Natural killer cell treated with Interleukin-12 subunit alpha and Interleukin-12 subunit beta and Interleukin-15 and Interleukin-18, amount 100 ng/mL, for 72 hours (primary cell): ENCODE measurements at places on chromosomes 4 and X.

DNA sequence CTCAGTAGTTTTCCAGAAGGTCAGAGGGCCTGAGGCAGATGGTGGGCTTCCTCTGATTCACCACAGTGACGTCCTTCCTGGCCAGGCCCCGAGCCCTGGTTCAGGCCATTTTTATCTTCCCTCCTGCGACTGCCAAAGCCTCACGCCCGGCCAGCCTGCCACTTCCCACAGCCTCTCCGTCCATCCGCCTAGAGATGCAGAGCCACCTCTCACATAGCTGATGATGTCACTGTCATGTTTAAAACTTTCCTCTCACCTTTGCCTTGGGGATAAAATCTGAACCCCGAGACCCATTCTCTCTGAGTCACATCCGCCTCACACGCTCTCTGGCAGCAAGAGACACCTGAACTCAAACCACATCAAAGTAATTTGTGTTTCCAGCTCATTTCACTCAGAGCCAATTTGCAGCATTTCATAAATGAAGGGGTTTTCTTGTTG, 175.3 kb downstream of the QDPR start:
- DNase-seq = no peak

- peak; percentile 71 for DNase-seq
Observed at GRCh38 chrX:19886883-19887531, 393 bp downstream of the SH3KBP1 start.

GRCh38 chr4:7657545-7658297, 223.0 kb upstream of the PSAPL1 start:
- no peak for DNase-seq

DNA sequence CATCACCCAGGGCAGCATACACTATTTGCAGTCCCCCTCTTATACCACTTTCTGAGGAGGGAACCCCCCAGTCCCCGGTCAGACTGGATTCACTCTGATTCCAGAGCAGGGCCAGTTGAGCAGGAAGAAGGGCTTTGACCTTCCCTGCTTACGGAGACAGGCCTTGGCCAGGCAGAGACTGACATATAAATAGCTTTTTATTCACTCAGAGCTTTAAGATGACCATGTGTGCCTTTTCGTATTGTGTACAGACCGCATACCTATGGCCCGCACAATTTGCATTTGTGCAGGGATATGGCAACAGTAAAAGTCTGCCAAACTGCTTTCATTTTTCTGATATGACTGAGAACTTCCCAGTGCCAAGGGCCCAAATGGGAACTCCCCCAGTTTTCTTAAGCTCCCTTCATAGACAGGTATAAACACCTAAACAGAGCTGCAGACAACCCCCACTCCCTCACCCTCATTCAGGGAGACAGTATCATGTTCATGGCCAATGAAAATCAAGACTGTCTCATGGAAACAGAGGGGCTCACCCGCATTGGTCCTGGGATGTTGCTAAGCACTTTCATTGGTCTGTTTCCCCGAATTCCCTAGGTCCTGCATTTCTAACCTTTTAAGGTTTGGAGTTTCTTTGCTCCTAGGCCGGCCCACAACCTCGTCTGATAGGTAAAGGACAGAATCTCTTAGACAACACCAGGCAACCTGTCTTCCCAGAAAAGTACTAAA, 86.0 kb downstream of the RTL5 start:
- no peak for DNase-seq

DNA sequence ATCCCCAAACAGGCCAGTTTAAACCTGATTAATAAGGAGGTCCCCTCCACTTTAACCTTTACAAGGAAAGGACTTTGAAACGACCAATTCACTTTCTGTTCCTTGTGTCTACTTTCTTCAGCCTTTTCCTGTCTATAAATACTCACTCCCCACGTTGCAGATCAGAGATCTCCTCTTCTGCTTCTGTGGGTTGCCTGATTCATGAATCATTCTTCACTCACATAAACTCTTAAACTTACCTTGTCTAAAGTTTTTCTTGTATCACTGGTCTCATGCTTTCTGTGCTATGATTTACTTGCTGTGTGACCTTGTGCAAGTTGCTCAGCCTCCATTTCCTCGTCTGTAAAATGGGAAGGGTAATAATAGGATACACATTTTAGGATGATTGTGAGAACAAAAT, 236.1 kb downstream of the QDPR start:
- no peak for DNase-seq

DNA sequence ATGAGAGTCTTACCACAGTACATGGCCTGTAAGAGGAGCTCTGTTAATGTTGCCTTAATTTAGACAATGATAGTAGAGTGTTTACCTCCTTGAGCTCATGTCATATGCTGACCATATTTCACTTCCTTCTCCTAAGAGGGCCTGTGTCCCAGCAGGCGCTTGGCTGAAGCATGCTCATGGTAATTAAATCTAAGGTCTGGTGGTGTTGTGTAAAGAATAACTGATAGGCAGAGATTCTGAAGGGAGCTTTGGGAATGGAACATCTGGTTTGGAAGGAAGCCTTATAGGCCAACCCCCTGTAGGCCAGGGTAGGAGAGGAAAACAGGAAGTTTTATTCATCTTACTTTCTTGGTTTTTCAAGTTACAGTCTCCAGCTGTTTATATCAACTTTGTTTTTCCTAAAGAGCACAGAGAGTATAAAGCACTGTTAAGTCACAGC, 300.2 kb downstream of the USP46 start:
- no peak for DNase-seq

DNA sequence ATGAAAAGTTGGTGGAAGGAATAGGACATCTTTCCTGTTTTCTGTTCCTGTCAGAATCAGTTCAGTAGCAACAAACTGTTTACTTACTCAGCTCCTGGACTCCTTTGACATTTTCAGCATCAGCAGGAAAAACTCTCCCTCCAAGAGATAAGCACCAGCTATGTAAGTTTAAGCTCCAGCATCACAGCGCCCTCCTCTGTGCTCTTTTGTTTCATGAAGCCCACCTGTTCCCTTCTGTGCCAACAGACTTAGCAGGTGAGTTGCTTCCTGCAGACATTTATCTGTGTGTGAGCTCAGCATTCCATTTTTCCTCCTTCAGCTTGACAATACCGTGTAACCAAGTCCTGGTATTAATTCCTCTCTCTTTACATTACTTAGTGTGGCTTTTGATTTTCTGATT, 644.1 kb upstream of the AGA start:
- no peak for DNase-seq

DNA sequence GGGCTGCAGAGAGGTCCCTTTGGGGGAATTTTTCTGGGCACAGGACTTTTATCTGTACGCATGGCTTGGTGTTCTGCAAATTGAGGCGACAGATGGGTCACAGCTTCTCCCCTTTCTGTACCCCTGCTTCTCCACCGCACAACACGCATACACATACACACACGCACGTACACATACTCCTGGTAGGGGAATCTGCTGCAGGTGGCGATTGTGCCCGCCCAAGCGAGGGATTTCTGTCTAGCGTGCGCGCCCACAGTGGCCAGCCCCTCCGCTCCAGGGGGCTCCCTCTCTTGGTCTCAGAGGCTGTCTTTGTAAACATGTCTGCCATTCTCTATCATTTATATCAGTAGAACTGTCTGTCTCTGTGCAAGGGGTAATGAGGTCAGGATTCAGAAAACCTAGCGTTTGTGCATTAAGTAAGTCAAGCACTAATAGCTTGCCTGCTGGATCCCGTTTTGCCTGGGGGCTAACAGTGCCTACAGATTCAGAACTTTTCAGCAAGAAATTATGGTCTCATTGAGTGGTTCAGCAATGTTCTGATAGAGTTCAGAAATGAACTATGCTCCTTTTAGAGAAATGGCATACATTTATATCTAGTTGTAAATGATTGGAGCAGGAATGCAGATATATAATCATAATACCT, 2.2 kb downstream of the GRID2 start:
- no peak for DNase-seq

DNA sequence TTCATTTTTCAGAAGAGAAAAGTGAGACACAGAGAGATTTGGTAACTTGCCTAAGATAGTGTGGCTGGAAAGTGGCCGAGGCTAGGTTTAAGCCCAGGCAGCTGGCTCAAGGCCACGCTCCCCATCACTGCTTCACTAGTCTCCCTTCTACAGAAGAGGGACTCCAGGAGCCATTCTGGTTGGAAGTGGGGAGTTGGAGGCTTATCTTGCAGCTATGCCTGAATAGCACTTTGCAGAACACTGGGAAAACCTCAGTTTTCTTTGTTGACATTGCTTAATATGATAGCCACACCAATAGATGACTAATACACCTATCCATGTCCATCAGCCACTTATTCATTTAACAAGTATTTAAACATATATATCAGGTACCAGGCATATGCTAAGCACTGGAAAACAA, 18.5 kb downstream of the LRRC66 start:
- no peak for DNase-seq

GRCh38 chrX:154540897-154541535, 5.6 kb downstream of the G6PD start:
- no peak for DNase-seq

GRCh38 chr4:128468123-128468989, 180.7 kb upstream of the PGRMC2 start:
- DNase-seq = no peak

DNA sequence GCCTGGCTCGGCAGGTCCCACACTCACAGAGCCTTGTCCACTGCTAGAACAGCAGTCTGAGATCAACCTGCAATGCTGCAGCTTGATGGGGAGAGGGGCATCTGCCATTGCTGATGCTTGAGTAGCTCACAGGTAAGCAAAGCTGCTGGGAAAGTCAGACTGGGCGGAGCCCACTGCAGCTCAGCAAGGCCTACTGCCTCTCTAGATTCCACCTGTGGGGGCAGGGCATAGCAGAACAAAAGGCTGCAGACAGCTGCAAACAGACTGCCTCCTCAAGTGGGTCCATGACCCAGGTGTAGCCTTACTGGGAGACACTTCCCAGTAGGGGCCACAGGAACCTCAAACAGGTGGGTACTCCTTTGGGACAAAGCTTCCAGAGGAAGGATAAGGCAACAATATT, 110.6 kb upstream of the ADAMTS3 start:
- no peak for DNase-seq

DNA sequence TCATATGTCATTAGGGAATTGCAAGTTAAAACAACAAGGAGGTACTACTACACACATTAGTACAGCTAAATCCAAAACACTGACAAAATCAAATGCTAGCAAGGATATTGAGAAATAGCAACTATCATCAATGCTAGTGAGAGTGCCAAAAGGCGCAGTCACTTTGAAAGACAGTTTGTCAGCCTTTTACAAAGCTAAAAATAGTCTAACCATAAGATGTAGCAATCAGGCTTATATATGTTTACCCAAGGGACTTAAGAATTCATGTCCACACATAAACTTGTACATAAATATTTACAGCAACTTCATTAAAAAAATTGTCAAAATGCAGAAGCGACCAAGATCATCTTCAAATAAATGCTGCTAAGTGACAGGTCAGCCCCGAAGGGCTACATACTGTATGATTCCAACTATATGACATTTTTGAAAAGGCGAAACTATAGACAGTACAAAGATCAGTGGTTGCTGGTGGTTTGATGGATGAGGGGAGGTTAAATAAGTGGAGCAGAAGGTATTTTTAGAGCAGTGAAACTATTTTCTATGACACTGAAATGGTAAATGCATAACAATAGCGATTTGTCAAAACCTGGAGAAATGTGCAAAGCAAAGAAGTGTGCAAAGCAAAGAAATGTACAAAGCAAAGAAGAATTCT, 704.8 kb downstream of the ARAP2 start:
- no peak for DNase-seq

DNA sequence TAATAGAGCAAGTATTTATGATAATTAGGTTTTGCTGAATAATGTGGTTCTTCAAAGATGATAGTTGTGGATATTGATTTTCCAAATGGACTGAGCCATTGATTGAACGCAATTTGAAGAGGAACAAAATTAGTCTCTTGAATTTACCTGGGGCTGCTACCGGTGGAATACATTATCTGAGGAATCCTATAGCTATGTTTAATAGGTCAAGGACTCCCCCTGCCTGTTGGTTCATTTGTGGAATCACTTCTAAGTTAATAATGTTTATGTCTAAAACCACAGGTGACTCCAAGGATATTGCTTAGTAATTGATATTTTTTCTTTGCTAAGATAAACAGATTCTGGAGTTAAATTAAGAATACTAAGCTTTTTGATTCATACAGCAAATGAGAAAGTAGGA, 576.0 kb upstream of the PABPC4L start:
- no peak for DNase-seq

DNA sequence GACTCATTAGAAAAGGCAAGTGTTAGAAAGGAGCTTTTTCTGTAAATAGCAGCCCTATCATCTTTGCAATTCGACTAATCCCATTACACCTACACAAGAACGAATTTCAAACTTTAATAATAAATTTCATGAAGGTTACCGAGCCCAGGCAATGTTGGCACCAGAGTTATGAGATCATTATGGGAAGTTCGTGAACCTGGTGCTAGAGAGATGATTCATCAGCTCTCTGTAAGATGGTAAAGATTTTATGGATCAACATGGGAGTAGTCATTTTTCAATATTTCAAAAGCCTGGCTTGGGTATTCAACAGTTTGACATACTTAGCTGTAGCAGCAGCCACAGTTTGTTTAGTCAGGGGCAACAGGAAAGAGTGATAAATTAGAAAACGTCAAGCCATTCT, 35.8 kb downstream of the AMELX start:
- no peak for DNase-seq

- DNase-seq = no peak
Observed at GRCh38 chrX:133846311-133846710, 139.1 kb downstream of the GPC3 start.

DNA sequence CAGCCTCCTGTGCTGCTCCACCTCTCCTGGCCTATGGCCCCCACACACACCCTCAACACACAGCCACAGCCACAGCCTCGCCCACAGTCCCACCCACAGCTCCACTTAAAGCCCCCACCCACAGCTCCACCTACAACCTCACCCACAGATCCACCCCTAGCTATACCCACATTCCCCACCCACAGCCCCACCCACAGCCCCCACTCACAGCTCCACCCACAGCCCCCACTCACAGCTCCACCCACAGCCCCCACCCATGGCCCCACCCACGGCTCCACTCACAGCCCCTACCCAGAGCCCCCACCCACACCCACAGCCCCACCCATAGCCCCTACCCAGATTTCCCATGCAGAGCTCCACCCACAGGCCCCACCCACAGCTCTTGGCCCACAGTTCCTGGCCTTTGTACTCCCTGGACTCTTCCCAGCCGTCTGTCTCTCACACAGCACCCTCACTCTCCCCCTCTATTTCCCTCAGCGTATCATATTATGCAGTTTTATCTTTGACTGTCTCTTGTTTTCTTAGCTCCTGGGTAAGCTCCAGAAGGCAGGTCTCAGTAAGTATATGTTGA, 322.5 kb downstream of the EVC2 start:
- no peak for DNase-seq

GRCh38 chr4:626201-627091, 1.1 kb downstream of the PDE6B start:
- DNase-seq = no peak

GRCh38 chr4:79015411-79015810, 76.2 kb upstream of the PAQR3 start:
- DNase-seq = no peak

GRCh38 chr4:142473218-142473959, 372.7 kb downstream of the INPP4B start:
- DNase-seq = no peak

DNA sequence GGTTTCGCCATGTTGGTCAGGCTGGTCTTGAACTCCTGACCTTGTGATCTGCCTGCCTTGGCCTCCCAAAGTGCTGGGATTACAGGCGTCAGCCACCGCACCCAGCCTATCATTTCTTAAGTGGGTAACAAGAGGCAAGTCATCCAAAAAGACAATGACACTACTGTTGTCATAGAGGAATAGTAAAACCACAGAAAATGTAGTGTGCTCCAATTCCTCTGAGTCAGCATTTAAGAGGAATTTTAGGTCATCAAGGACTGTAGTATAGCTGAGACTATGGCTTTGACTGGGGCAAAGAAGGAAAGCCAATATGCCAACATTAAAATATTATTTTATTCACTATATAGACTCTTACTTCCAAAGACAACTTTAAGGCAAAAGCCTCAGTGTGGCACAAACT, 48.4 kb downstream of the ATP8A1 start:
- no peak for DNase-seq
